ENCODE measurements at places on chromosomes 12 and 14.
A peak's percentile ranks its signal among the peaks of the same experiment; 100 is the strongest.

GRCh38 chr12:8991371-8992345, 2.3 kb downstream of the KLRG1 start:
- DNase-seq, result no peak

GRCh38 chr14:104117341-104118005, 20.9 kb upstream of the KIF26A start:
- DNase-seq, result peak; percentile 26

DNA sequence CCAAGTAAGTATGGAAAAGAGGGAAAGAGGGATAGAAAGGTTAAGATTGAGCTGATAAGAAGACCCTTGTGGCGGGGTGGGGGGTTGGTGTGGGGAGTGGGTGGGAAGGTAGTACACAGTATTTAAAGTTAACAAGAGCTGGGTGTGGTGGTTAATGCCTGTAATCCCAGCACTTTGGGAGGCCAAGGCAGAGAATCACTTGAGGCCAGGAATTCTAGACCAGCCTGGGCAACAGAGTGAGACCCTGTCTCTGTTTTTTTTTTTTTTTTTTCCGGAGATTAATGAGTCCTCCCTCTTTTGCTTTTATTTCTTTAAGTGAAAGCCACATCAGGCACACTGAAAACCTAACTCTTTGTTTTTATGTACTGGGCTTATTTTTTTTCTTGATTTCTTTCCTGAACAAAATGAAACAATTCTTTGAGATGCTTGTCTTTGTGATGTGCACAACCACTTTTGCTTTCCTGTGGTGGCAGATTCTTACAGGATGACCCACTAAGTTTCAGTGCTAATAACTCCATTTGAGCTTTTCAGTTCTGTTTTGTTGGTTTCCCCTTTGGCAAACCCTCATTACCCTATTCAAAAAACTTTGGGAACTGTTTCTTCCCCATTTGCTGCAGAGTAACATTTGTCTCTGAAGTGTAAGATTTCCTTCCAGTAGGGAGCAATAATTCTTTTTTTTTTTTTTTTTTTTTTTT, 54.8 kb downstream of the WNK1 start:
- DNase-seq, result no peak

- peak; percentile 83 for DNase-seq
These were observed 7.9 kb downstream of the HDAC7 start for GRCh38 chr12:47811581-47812484.

DNA sequence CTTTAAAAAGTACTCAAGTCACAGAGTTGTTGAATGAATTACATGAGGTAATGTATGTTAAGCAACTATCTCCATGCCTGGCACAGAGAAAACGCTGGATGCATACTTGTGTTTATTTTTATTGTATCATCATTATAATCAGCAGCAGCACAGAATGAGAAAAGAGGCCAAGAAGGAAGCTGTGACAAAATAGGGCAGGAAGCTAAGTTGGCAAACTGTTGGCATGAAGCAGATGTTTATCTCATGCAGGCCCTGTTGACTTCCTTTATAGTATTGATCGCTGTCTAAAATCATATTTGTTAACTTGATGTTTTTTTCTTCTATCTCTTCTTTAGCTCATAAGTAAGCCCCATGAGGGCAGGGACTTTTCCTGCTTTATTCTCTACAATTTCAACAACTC, 466.6 kb downstream of the TRHDE start:
- DNase-seq, result no peak

- DNase-seq, result no peak
These were observed 181.0 kb downstream of the MYRFL start for GRCh38 chr12:70005864-70006618.

- DNase-seq, result peak; percentile 27
These were observed 20.6 kb upstream of the SNRPF start for GRCh38 chr12:95838125-95838524.

DNA sequence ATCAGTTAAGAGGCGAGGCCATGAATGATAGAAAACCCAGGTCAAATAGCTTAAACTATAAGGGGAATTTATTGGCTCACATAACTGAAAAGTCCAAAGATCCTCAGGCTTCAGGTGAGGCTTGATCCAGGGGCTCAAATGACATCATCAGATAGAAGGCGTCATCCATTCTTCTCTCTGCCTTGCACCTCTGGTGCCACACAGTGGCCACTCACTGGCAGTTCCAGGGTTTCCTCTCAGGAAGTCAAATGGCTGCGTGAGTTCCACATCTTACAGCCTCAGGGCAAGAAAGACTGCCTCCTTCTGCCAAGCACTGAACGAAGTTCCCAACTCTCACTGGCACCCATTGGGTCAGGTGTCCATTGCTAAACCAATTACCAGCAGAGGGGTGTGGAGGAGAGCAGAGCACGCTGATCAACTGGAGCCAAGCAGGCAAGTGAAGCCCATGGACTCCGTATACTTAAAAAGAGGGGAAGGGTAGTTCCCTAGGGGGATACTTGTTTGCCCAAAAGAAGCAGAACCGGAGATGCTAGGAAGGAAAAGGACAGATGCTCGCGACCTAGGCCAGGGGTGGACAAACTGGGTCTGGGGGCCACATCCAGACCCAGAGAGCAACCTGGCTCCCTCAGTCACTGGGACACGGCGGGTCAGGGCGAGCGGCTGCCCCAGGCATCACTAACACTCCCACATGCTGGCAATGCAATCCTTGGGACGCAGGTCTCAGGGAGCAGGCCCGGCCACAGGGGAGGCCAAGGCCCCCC, 69.3 kb downstream of the SERPINA3 start:
- DNase-seq, result no peak

GRCh38 chr14:28676479-28676878, 90.1 kb upstream of the FOXG1 start:
- no peak for DNase-seq

All from ovary (tissue), 10 donors.